Left lobe of liver (tissue), 2 donors: ENCODE measurements at places on chromosomes 12 and 14. TPM values are rescaled to one million over a fixed set of nuclear protein-coding genes. Genes with fewer than 3 reads are reported as not detected.
A peak's percentile ranks its signal among the peaks of the same experiment; 100 is the strongest.

PPP1CC gene
- total RNA-seq: 42.8 TPM

- DNase-seq: no peak
These were observed 64.0 kb downstream of the SPTSSA start for GRCh38 chr14:34398024-34398423.

DNA sequence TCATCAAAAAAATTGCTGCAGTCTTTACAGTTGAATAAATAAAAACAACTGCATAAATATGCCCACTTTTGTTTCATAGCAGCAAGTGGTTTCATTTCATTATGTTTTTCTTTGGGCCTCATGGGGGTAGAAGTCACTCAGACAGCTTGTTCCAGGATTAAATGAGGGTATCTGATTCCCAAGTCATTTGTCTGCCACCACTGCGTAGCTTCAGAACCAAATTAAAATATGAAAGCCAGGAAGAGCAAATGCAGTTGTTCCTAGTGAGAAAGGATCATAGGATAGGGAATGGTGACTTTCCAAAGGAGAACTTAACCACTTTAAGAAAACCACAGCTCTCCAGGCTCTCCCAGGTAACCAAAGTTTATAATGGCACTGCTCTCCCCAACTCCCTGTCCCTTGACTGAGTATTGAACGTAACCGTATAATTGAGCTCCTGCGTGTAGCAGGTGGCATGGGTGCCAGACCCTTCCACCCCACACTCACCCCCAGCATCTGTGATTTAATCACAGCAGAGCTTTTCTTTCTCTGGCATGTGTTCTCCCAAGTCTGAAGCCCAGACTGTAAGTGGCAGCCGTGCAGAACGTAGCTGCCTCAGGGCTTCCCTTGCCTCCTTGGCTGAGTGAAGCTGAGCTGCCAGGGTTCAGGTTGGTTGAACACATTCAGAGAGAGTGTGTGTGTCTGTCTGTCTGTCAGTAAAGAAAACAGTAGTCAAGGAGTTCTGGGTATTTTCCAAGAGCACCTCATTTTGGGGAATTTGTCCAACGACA, 11.3 kb upstream of the KCNH3 start:
- DNase-seq: no peak

DNA sequence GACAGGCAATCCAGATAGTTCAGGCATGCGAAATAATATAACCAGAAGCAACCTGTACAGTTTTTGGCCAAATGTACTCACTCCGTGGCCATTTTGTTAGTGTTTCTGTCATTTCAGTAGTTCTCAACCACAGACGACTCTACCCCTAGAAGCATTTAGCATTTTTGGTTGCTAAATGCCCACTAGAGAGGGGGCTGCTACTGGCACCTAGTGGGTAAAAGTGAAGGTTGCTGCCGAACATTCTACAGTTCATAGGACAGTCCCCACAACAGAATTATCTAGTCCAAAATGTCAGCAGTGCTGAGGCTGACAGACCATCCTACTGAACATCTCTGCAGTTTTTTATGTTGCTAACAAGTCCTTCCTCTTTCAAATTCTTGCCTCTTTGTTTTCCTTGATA, 107.4 kb downstream of the TSHR start:
- no peak for DNase-seq

DNA sequence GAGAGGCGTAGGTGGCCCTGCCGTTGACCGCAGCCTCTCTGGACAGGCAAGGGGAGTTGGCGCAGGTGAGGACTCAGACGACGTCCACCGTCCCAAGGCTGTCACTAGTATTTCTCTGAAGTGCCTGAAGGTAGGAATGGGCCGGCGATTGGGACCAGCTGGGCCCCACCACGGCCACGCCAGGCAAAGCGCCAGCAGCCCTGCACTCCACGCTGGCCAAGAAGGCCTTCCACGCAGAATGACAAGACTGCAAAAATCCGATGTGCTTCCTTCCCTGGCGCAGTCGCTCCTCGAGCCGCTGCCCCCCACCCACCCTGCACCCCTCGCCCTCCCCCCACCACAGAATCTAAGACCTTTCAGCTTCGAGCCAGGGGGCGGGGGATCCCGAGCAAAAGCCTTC, 17.3 kb upstream of the MLXIP start:
- DNase-seq: no peak

CCDC198 gene
- 27.4 TPM for total RNA-seq

GRCh38 chr14:101028971-101029667, 125.6 kb upstream of the RTL1 start:
- DNase-seq: no peak

DNA sequence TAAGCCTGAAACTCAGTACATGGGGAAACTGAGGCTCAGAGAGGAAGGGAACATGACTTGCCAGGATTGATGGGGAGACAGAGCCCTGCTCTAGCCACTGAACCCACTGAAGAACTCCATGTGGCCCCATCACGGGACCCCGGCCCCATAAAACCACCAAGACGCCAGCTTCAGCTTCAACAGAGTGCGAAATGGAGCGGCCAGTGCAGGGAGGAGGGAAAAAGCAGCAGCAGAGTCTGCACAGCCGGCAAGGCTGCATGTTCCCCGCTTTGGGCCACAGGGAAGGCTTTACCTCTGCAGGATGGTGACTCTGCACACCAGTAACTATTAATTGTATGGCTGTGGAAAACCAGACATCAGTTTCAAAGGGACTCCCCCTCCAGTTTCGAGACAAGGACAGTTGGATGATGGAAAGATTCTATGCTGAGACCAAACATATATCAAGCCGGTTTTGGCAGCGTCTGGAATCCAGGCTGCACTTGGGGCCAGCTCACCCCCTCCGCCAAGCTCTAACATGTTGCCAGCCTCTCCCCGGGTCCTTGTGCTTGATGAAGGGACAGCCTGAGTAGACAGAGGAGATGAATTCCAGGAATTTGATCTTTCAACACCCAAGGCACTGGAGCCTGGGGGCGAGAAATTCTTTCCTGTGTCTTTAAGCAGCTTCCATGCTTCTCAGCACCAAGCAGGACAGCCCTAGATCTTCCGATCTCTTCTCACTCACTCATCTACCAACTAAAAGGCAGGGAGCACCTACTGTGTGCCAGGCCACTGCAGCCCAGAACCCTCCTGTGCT, 55.7 kb upstream of the BCL11B start:
- DNase-seq: no peak

GRCh38 chr12:32170437-32170998, 63.9 kb downstream of the BICD1 start:
- DNase-seq: no peak

GRCh38 chr14:21436567-21437062, 19.3 kb downstream of the CHD8 start:
- no peak for DNase-seq

- no peak for DNase-seq
These were observed 77.7 kb downstream of the NTS start for GRCh38 chr12:85951823-85952222.

DNA sequence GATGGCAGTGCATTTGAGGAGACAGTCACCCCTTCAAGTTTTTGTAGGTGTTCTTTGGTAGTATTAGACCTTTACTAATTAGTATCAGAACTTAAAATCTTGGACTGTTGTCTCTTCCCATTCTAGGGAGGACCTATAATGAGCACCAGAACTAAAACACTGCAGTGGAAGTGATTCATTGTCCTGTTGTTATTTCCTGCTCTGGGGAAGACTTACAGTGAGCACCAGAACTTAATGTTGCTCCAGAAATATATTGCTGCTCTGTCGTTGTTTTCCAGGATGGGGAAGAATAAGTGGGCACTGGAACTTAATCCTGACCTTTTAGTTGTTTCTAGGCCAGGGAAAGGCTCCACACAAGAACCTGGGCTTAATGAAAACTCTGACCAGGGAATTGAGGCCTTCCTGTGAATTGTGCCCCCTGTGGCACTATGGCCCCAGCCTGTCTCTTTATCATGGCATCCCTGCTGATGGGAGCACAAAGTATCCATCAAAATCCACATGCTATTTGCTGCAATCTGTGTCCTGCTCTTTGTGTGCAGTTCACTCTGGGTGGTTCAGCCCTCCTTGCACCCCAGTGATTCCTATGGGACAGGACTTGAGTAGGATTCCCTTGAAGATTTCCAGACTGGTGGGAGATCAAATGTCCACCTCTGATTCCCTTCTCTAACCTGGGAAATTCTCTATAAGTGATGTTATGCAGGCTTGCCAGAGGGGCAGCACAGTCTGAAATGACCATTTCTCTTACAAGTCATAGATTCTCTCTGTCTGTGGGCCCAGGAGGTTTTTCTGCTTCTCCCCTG, 175.8 kb downstream of the PAWR start:
- DNase-seq: no peak

PZP gene
- total RNA-seq: 0.70 TPM

CLECL1 gene
- 0.38 TPM for total RNA-seq

GRCh38 chr14:34075042-34075744, 124.3 kb upstream of the EGLN3 start:
- no peak for DNase-seq

GRCh38 chr14:90281261-90281660, 24.9 kb downstream of the PSMC1 start:
- no peak for DNase-seq

HOXC13 gene
- not detected for total RNA-seq

DNA sequence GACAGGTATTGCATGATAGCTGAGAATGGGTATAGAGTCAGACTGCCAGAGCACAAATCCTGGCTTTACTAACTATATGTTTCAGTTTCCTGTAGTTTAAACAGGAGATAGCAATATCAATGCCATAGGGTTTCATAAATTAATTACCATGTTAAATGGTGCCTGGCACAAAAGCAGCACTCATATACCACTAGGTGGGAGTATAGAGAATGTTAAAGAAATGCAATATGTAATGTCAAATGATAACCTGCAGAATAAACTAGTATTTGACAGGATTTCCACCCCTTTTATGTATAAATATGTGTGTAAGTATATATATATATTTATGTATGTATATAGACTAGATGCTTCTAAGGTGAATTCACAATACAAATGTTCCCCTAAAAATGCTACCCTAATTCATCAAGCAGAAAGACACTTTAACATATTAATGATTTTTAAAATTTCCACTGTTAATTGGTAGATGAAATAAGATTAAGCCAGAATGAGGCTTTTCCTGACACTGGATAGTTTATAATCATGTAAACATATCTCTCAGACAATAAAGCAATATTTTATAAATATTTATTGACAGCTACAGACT, 8.6 kb downstream of the WDR89 start:
- no peak for DNase-seq

SLC7A8 gene
- 6.7 TPM for total RNA-seq

- no peak for DNase-seq
These were observed 119.2 kb upstream of the RFLNA start for GRCh38 chr12:124175704-124176103.

- no peak for DNase-seq
These were observed 293.8 kb downstream of the NOVA1 start for GRCh38 chr14:26304056-26304455.

MYL2 gene
- not detected for total RNA-seq

DNA sequence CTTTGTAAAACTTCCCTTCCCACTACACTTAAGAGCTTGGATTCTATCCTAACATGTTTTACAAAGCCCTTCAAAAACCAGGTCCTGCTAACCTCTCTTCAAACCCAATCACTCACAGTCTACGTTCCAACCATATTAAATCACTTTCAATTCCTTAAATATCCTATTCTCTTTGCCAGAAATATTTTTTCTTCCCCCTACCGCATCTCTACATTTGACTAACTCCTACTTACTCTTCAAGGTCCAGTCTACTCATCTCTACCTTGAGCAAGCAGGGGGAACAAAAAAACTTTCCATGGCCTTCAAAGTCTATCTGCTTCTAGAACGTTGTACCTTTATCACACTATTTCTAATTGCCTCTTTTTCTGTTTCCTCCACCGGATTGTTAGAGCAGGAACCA, 6.1 kb downstream of the ERGIC2 start:
- DNase-seq: no peak

- no peak for DNase-seq
These were observed 62.6 kb upstream of the ESRRB start for GRCh38 chr14:76313303-76313702.

- no peak for DNase-seq
These were observed 677 bp downstream of the C12orf75 start for GRCh38 chr12:105330931-105331804.

RAPGEF3 gene
- 2.1 TPM for total RNA-seq

GRCh38 chr14:65109357-65109756, 7.0 kb upstream of the MAX start:
- DNase-seq: no peak

GRCh38 chr12:130953771-130954543, at the start of gene ADGRD1:
TSS of gene ADGRD1 (plus strand) at chr12:130953907. CDS start at chr12:130954466, 559 bp downstream.
- DNase-seq: no peak

ITGB7 gene
- total RNA-seq: 8.6 TPM

TAS2R31 gene
- total RNA-seq: 1.0 TPM

ITGA5 gene
- total RNA-seq: 29.2 TPM

DNA sequence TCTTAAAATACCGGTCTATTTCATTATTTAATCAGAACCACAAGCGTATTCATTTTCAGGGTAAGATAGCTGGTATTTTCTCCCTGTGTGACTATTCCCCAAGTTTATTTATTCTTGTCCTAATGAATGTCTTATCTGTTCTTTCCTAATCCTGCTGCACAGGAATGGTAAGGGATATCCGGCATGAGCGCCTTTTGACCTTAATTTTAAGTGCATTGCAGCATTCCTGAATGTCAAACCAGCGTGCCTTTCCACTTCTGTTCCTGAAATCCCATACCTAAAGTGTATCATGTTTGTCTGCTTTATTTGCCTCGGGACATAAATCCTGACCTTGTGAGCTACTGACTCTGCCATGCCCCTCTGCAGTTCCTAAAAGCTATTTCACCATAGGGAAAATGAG, 1713.2 kb upstream of the FLRT2 start:
- DNase-seq: no peak

DNA sequence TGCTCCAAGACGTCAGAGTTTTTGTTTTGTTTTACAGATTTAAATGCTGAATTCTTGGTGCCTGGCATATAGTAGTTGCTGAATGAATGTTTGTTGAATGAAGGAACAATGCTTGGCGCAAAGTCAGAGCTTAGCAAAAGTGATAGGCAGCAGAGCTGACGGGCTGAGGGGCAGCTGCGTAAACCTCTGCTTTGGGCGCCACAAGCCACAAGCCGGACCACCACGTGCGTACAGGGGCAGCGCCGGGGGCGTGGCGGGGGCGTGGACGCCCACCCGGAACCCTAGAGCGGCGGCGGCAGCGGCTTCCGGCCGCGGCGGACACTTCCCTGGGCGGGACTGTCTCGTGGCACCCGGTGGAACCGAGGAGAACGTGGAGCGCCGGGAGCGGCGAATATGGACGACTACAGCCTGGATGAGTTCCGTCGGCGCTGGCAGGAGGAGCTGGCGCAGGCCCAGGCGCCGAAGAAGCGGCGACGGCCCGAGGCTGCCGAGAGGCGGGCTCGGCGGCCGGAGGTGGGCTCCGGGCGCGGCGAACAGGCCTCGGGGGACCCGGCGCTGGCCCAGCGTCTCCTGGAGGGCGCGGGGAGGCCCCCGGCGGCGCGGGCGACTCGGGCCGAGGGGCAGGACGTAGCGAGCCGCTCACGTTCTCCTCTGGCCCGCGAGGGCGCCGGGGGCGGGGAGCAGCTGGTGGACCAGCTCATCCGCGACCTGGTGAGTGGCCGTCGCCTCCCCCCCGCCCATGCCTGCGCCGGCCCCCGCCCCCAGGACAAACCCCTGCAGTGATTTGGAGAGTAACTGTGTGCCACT, at the start of gene FBXW8:
Gene FBXW8 (plus strand): TSS at position 306 of the 807 bp plus-strand sequence. CDS start 88 bp downstream, at position 394.
- DNase-seq: peak; percentile 65

- DNase-seq: no peak
These were observed 46.6 kb upstream of the CDKN3 start for GRCh38 chr14:54350203-54350602.

BRMS1L gene
- 2.8 TPM for total RNA-seq
